Inflammatory macrophage treated with lipopolysaccharide for 4 hours (primary cell): ENCODE measurements at places on chromosomes 4 and X.
A peak's percentile ranks its signal among the peaks of the same experiment; 100 is the strongest.

GRCh38 chr4:89371614-89372013, 64.0 kb upstream of the GPRIN3 start:
- DNase-seq, result peak; percentile 36

DNA sequence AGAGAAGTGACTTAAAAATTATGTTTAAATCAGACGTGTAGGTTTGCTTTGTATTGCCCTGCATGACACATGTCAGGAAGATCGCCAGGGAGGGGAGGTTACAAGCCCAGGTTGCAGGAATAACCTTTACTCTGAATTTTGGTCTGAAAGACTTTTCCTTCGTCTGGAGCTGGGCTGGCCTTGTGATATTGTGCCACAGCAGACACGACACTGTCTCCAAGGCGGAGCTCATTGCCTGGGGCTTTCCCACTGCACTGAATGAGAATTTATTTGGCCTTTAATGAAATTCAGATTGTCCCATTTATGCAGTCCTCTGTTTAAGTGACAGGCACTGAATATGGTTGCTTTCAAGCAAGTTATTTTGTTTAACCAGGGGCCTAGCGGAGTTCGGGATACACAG, 45.1 kb downstream of the RHOH start:
- DNase-seq, result peak; percentile 74

GRCh38 chrX:41236629-41237028, 97.3 kb upstream of the DDX3X start:
- peak; percentile 62 for DNase-seq

DNA sequence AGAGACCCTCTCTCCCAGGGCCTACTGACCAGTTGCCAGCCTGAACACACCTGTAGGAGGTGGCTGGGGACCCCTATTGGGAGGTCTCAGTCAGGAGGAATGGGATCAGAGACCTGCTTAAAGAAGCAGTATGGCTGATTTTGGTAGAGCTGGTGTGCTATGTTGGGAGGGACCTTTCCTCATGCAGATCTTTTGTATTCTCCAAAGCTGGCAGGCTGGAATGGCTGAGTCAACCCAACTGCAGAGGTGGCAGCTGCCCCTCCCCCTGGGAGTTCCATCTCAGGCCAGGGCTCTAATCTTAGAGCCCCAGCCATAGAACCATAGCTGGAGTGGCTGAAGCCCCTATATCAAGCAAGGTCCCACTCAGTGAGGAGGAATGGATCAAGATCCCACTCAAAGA, 279.3 kb upstream of the BMP3 start:
- no peak for DNase-seq

DNA sequence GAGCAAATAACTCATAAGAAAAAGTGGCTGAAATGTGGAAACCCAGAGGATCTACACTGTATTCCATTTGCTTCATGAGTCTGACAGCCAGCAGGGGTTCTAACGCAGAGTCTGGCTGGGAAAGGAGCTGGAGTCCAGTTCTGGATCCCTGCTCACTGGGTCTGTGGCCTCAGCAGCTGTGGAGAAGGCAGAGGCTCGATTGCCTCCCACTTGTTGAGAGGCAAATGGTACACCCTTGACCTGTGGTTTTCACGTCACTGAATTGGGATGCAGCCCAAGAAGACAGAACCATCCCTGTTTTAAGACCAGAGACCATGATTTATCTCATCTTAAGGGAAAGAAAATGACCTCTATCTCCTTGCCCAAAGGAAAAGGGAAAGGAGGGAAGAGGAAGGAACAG, 147.0 kb upstream of the NOCT start:
- DNase-seq, result no peak

- peak; percentile 16 for DNase-seq
Measured at GRCh38 chr4:84938316-84938715, 28.2 kb downstream of the WDFY3 start.

- DNase-seq, result no peak
Measured at GRCh38 chr4:1232661-1233621, 16.0 kb downstream of the CTBP1 start.

DNA sequence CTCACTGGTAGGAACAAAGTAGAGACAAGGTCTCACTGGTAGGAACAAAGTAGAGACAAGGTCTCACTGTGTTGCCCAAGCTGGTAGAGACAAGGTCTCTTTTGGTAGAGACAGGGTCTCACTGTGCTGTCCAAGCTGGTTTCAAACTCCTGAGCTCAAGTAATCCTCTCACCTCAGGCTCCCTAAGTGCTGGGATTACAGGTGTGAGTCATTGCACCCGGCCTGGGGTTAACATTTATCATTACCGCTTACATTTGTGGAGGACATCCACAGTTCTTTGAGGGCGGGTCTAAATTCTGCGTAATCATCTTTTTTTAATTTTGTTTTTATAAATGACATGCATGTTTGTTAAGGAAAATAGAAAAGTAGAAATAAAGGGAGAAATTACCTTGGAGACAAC, 12.0 kb downstream of the RAB33B start:
- no peak for DNase-seq

DNA sequence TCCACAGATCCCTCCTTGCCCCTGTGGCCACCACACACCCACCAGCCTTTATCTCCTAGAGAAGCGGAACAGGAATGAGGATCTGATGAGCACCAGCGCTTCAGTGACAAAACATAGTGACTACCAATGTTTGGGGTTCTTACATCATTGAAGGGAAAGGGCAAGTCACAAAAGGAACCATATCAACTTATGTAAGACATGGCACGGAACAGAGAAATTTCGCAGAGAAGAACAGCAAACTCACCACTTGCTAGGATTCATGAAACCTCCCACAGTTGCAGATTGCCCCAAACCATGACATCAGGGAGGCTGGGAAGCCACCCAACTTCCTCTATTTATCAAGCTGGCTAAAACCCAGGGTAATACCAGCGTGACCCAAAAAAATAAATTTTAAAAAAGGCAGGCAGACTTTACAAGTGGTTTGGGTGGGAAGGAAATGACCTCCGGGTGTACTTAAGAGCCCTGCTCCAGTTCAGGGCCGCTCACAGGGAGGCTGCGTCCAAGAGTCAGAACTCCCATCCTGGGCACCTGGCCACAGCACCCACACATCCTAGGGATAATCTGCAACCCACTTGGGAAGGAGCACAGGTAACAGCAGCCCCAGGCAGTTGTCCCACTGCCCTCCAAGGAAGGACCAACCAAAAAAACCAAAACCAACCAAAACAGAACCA, 36.0 kb downstream of the ADGRG2 start:
- peak; percentile 92 for DNase-seq
